IPS DF 6.9 (cell line): ENCODE measurements at places on chromosomes 7 and 10.

DNA sequence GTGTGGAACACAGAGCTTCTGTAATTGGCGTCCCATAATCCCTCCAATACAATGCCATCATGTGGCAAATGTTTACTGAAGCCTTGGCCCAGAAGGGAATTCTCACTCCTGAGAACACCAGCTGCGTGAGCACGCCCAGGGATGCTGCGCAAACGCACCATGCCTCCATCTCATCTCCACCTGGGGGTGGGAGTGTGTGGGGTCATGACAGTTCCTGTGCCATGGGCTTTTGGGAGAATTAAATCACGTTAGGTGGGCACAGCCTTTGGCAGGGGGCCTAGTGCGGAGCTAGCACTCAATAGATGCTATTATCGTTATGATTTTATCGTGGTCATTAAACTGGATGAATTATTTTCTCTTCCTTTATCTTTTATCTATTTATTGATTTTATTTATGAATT lies 15.8 kb downstream of the WDFY4 start:
- H3K4me1 ChIP-seq: no peaks in the 10 kb centered on the region
- no peaks in the 10 kb centered on the region for H3K36me3 ChIP-seq
- H3K27ac ChIP-seq: no peak overlapping the region
- H3K4me3 ChIP-seq: no peak overlapping the region
- H3K27me3 ChIP-seq: no peaks in the 10 kb centered on the region

GRCh38 chr10:34544400-34544799 lies 270.7 kb downstream of the PARD3 start:
- no peaks in the 10 kb centered on the region for H3K36me3 ChIP-seq
- DNase-seq: no peak
- H3K27me3 ChIP-seq: no peaks in the 10 kb centered on the region
- no peak overlapping the region for H3K27ac ChIP-seq

DNA sequence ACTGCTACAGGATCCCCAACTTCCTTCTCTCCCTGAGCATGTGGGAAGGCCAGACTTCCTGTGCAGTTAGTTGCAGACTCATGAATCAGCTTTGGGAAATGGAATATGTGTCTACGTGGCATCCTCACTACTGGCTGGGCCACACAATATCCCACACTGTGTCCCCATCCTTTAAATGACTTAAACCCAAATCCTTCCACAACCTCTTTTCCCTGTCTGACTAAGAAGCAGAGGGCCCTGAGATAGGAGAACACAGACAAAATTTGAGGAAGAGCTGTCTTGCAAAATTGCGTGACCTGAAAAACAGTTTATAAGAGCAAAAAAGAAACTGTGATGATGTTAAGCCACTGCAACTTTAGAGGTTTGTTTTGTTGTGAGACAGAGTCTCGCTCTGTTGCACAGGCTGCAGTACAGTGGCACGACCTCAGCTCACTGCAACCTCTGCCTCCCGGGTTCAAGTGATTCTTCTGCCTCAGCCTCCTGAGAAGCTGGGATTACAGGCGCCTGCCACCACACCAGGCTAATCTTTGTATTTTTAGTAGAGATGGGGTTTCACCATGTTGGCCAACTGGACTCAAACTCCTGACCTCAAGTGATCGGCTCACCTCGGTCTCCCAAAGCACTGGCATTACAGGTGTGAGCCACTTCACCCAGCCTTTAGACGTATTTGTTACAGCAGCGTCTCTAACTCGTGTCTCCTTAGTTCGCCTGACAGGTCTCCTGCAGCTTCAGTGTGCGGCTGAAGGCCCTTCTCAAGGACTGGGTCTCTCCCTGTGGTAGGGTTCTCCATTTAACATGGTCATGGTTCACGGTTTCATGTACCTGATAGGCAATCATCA lies 46.9 kb upstream of the SFMBT2 start:
- DNase-seq: no peak
- H3K36me3 ChIP-seq: no peaks in the 10 kb centered on the region
- H3K4me3 ChIP-seq: no peak overlapping the region
- no peak overlapping the region for H3K27ac ChIP-seq
- no peaks in the 10 kb centered on the region for H3K27me3 ChIP-seq

DNA sequence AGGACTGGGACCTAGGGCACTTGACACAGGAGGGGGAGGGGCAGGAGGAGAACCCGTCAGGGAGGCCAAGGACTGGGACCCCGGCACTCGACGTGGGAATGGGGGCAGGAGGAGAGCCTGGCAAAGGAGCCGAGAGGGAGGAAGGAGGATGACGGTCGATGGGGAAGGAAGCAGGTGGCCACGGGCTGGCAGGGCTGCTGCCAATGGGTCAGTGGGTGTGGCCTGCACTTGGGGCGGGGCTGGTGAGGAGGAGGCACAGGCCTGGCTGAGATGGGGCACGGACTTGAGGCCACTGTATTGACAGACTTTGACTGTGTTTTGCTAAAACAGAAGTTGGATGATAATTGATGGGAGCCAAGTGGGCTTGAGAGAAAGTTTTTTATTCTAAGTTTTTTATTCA lies 68.9 kb downstream of the RBM33 start:
- no peaks in the 10 kb centered on the region for H3K4me1 ChIP-seq
- no peak overlapping the region for H3K27ac ChIP-seq
- no peaks in the 10 kb centered on the region for H3K27me3 ChIP-seq
- no peak for DNase-seq

DNA sequence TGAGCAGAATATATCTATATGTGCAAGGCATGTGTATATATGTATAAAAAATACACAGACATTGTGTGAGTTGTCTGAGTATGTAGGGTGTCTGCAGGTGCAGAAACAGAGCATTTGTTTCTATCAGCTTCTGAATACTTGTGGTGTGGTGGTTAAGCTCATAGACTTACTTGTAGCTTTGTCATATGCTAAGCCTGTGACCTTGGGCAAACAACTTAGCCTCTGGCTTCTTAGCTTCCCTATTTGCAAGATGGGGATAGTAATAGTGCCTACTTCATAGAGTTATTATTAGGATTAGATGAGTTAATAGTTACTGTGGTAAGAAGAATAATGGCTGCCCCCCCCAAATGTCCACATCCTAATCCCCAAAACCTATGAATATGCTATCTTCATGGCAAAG lies 28.2 kb upstream of the PAX2 start:
- H3K27ac ChIP-seq: no peak overlapping the region
- peaks cover 74% of the 10 kb centered on the region for H3K27me3 ChIP-seq
- H3K4me1 ChIP-seq: no peaks in the 10 kb centered on the region
- no peaks in the 10 kb centered on the region for H3K36me3 ChIP-seq
- no peak overlapping the region for H3K4me3 ChIP-seq

GRCh38 chr7:5397736-5398135 lies 25.9 kb downstream of the TNRC18 start:
- H3K4me1 ChIP-seq: no peaks in the 10 kb centered on the region
- no peak overlapping the region for H3K27ac ChIP-seq
- no peak overlapping the region for H3K4me3 ChIP-seq
- no peak for DNase-seq
- no peaks in the 10 kb centered on the region for H3K27me3 ChIP-seq
- H3K36me3 ChIP-seq: peaks cover 2% of the 10 kb centered on the region; the same call in 1 of the 2 replicates

- no peak overlapping the region for H3K4me3 ChIP-seq
- no peaks in the 10 kb centered on the region for H3K4me1 ChIP-seq
- DNase-seq: no peak
- H3K36me3 ChIP-seq: no peaks in the 10 kb centered on the region
These were observed 18.3 kb downstream of the ARMC3 start for GRCh38 chr10:22945934-22946673.

- no peak for DNase-seq
- no peak overlapping the region for H3K4me3 ChIP-seq
- no peaks in the 10 kb centered on the region for H3K27me3 ChIP-seq
These were observed 45.2 kb upstream of the EXOC4 start for GRCh38 chr7:133207687-133208086.

GRCh38 chr7:36262309-36263094 lies 109.4 kb downstream of the EEPD1 start:
- DNase-seq: no peak
- H3K4me3 ChIP-seq: no peak overlapping the region
- no peak overlapping the region for H3K27ac ChIP-seq
- no peaks in the 10 kb centered on the region for H3K27me3 ChIP-seq
- H3K36me3 ChIP-seq: no peaks in the 10 kb centered on the region

GRCh38 chr7:94452239-94452638 lies 57.4 kb upstream of the CASD1 start:
- no peak for DNase-seq
- no peak overlapping the region for H3K27ac ChIP-seq
- H3K4me3 ChIP-seq: no peak overlapping the region

DNA sequence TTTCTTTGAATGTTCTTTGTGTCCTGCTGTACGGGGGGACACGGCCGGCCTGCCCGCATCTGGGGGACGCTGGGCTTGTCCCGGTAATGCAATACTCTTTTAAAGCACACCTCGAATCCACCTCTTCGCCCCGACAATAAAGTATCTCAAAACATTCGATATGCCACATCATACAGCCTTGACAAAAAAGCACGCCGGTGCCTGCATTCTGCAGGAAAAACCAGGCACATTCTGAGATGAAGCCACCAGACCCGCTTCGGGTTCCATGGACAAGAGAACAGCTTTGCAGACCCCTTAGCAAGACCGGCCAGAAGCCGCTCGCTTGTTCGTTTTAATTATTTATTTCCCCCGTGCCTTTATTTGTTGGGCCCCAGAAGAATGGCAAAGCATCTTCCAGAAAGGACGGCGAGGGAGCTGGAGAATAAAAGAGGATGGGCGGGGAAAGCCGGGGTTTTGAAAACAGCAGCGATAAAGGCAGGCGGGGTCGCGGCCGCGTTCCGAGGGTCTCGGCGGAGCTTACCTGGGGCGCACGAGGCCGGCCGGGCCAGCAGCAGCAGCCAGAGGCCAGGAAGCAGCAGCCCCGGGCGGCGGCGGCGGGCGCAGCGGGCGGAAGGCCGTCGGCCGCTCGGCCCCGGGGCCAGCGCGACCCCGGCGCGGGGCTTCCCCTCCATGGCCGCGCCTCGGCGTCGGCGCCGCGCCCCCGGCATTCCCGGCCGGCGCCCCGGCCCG lies 462 bp downstream of the KIAA1549 start:
- peaks cover 7% of the 10 kb centered on the region for H3K4me1 ChIP-seq
- H3K4me3 ChIP-seq: peak overlapping the region; percentile 56
- H3K27ac ChIP-seq: no peak overlapping the region
- no peaks in the 10 kb centered on the region for H3K27me3 ChIP-seq
- H3K36me3 ChIP-seq: no peaks in the 10 kb centered on the region
- no peak for DNase-seq

DNA sequence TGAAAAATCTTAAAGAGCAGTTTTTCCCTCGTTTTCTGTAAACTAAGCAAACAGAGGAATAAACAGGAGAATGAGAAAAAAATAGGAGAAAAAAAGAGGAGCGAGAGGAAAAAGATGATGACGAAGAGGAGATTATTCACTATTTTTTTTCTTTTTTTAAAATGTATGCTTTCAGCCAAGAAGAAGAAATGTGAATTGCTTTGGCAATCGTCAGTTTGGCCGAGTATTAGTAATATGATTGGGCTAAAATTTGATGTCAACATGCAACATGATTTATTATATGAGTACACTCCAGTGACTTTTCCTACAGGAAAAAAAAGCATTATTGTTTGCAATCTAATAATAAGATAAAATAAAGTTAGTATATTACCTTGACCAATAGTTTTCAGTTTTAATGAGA lies 26.3 kb downstream of the VWDE start:
- H3K4me1 ChIP-seq: no peaks in the 10 kb centered on the region
- H3K27ac ChIP-seq: no peak overlapping the region
- peaks cover 3% of the 10 kb centered on the region; the same call in 1 of the 2 replicates for H3K36me3 ChIP-seq
- H3K27me3 ChIP-seq: no peaks in the 10 kb centered on the region
- H3K4me3 ChIP-seq: no peak overlapping the region
- no peak for DNase-seq

GRCh38 chr10:109743574-109743973 lies 179.7 kb downstream of the XPNPEP1 start:
- H3K4me3 ChIP-seq: no peak overlapping the region
- no peak for DNase-seq
- no peak overlapping the region for H3K27ac ChIP-seq
- no peaks in the 10 kb centered on the region for H3K27me3 ChIP-seq
- H3K36me3 ChIP-seq: no peaks in the 10 kb centered on the region

- peaks cover 3% of the 10 kb centered on the region; the same call in 1 of the 2 replicates for H3K36me3 ChIP-seq
- H3K4me1 ChIP-seq: no peaks in the 10 kb centered on the region
- no peaks in the 10 kb centered on the region for H3K27me3 ChIP-seq
- H3K27ac ChIP-seq: no peak overlapping the region
These were observed 117.6 kb upstream of the DNAJB12 start for GRCh38 chr10:72472306-72472705.

DNA sequence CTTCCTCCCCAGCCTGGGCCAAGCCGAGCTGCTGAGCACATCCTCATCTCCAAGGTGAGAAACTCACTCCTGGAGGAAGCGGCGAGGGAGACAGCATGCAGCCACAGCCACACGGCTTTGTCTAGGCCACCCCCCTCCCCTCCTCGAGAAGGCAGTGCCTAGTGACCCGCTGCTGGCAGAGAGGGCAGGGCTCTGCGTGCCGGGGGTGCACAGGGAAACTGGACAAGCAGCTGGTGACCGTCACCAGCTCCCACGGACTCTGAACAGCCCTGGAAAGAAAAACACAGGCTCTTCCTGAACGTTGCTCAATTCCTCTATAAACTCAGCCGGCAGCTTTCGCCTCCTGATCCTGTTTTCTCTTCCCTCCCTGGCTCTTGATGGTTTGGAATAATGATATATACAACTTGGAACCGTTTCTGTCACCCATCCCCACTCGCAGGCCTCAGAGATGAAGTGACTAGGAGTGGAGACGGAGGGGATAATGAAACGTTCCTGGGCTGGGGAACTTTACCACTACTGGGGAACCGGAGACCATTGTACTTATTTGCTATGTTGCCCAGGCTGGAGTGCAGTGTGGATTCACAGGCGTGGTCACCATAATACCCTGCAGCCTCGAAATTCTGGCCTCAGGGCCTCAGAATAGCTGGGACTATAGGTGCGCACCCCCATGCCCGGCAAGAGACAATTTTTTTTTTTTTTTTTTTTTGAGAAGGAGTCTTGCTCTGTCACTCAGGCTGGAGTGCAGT lies 19.3 kb downstream of the PAPOLB start:
- H3K27me3 ChIP-seq: no peaks in the 10 kb centered on the region
- H3K4me1 ChIP-seq: no peaks in the 10 kb centered on the region
- no peaks in the 10 kb centered on the region for H3K36me3 ChIP-seq
- H3K27ac ChIP-seq: no peak overlapping the region
- DNase-seq: no peak

DNA sequence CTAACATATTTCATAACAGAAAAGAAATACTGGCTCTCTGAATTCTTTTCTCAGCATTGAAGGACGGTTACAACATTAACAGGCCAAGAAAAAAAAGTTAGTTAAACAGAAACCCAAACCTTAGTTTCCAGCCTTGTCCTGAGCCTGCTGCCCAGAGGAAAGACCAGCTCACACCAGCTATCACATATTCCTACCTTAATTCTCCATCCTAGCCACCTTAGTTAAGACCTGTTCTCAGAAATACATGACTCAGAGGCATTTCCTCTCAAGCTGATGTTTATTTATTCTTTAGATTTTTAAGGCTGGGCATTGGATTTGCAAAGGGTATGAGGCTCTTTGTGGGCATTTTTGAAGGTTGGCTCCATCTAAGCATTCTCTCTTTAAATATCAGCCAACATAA lies 34.3 kb upstream of the ADAM12 start:
- no peaks in the 10 kb centered on the region for H3K4me1 ChIP-seq
- no peak overlapping the region for H3K27ac ChIP-seq
- H3K36me3 ChIP-seq: no peaks in the 10 kb centered on the region
- no peaks in the 10 kb centered on the region for H3K27me3 ChIP-seq
- DNase-seq: no peak

GRCh38 chr7:25643286-25643685 lies 415.0 kb upstream of the NPVF start:
- H3K27ac ChIP-seq: no peak overlapping the region
- H3K27me3 ChIP-seq: no peaks in the 10 kb centered on the region
